ENCODE measurements at places on chromosomes 16 and 17. TPM values are rescaled to one million over a fixed set of nuclear protein-coding genes. Genes with fewer than 3 reads are reported as not detected.

The NPIPB6 gene
- total RNA-seq: 1.5 TPM

The MYL11 gene
- total RNA-seq: 1.2 TPM

The FOXL1 gene
- not detected for total RNA-seq

The SLFN14 gene
- total RNA-seq: not detected

The CYB5D1 gene
- 5.3 TPM for total RNA-seq

The HBQ1 gene
- total RNA-seq: not detected

The PRR29 gene
- 15.1 TPM for total RNA-seq

The SERPINF2 gene
- total RNA-seq: 0.23 TPM

The KRT39 gene
- not detected for total RNA-seq

The KRT33B gene
- not detected for total RNA-seq

The DPEP2 gene
- 17.5 TPM for total RNA-seq

The GABARAPL2 gene
- total RNA-seq: 86.2 TPM

The RABEP2 gene
- 15.7 TPM for total RNA-seq

The SLFN12L gene
- 103 TPM for total RNA-seq

The MT1A gene
- total RNA-seq: not detected

The NPIPA8 gene
- not detected for total RNA-seq

The MT3 gene
- total RNA-seq: 1.8 TPM

The HID1 gene
- 0.38 TPM for total RNA-seq

The CFAP97D1 gene
- total RNA-seq: not detected

The KIFC3 gene
- not detected for total RNA-seq

The IGF2BP1 gene
- total RNA-seq: not detected

The MT4 gene
- total RNA-seq: not detected

The TP53TG3F gene
- total RNA-seq: not detected

The DYNC1LI2 gene
- total RNA-seq: 52.9 TPM

The ANKFN1 gene
- total RNA-seq: not detected

The DPEP3 gene
- 0.20 TPM for total RNA-seq

The KRT17 gene
- total RNA-seq: not detected

The TMC7 gene
- total RNA-seq: not detected

The PRR11 gene
- 70.6 TPM for total RNA-seq

The RNF213 gene
- total RNA-seq: 787 TPM

The LRRC37B gene
- total RNA-seq: 44.9 TPM

The PPY gene
- total RNA-seq: not detected

The RAB11FIP4 gene
- 38.6 TPM for total RNA-seq

The NEUROD2 gene
- not detected for total RNA-seq

The ADAD2 gene
- not detected for total RNA-seq

The HOXB4 gene
- 6.2 TPM for total RNA-seq

The TERB1 gene
- total RNA-seq: 0.15 TPM

The RAP1GAP2 gene
- total RNA-seq: 39.8 TPM

The KRTAP2-2 gene
- total RNA-seq: not detected

The EPX gene
- total RNA-seq: not detected

The TNFRSF17 gene
- not detected for total RNA-seq

The CSH1 gene
- not detected for total RNA-seq

The KRTAP4-6 gene
- total RNA-seq: not detected

The GPR139 gene
- not detected for total RNA-seq

The TBC1D16 gene
- total RNA-seq: 0.63 TPM

The ABCA3 gene
- total RNA-seq: 8.7 TPM

Data from activated CD4-positive, alpha-beta memory T cell treated with anti-CD3 and anti-CD28 coated beads, Interleukin-2, amount 10 ng/mL, durations not matched to agents 7 days and 5 days (primary cell).